Left ventricle myocardium superior (tissue), 1 donor: ENCODE measurements at places on chromosomes 2 and 18.

- DNase-seq = no peak
These were observed 525.5 kb downstream of the IRS1 start for GRCh38 chr2:226274143-226274542.

DNA sequence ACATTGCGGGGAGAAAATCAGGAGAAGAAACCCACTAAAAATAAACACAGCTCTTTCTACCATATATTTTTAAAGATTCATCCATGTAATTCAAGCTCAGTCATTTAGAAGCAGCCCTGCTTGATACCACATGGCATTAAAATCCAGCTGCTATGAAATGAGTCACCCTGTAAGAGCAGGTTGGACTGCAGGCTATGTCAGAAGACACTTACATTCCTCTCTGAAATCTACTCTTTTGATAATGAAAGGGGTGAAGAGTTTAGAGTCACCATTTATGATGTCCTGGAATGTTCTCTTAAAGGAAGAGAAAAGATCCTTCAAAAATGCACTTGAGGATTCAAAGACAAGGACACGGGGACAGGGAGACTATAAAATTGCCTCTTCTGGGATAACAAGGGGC is 100.6 kb upstream of the APCDD1 start:
- no peak for DNase-seq

GRCh38 chr2:64657411-64657810 is 3.7 kb upstream of the SERTAD2 start:
- no peak for DNase-seq

GRCh38 chr2:237742614-237743013 is 56.0 kb upstream of the RBM44 start:
- no peak for DNase-seq

GRCh38 chr2:169071455-169071854 is 2.1 kb downstream of the DHRS9 start:
- no peak for DNase-seq

GRCh38 chr2:66477135-66477842 is 42.4 kb downstream of the MEIS1 start:
- DNase-seq = no peak

DNA sequence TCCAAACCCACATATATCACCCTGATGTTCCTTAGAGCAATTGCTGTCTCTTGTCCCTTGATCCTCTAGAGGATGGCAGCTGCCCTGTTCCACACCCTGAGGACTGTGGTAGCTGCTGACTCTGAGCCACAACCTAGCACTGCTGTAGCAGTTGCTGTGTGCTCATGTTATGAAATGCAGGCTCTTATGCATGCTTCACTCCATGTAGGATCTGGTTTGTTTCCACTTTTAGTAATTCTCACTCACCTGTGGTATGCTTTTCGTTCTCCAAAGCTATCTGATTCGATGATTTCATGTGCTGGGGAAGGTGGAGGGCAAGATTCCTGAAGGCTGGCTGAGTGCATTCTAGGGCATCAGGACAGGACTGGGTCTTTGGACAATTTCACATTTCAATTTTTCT is 649.0 kb upstream of the RAB6C start:
- DNase-seq = no peak

GRCh38 chr2:42100683-42101205 is 52.9 kb downstream of the PKDCC start:
- no peak for DNase-seq

DNA sequence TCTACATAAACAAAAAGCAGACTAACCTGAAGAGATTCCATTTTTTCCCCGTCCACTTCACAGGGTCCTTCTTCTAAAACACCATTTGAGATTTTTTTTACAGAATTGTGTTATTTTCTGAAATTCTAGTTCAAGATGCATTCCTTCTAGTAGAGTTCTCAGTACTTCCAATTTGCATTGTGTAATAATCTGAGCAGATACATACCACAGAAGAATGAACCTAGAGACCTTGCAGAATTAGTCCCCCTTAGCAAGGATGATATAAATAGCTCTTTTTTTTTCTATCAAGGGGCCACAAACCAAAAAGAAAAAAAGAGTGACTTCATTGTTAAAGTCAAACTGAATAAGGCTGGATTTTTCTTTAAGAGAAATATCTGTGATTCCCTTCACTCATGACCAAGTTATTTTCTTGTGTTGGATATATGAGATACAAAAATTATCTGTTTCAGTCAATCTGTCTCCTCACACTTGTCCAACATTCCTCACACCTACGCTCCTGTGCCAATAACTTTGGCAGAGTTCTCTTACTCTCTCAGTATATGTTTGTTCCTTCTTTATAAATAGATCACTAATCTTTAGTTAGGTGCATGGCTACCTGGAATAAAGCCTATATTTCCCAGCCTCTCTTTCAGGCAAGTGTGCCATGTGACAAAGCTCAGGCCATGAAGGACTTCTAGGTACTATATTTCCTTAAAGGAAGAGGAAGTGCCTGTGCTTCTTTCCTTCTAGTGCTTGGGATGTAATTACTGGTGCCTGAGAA is 183.5 kb downstream of the ZNF385B start:
- no peak for DNase-seq

- no peak for DNase-seq
These were observed 1546.3 kb downstream of the LRP1B start for GRCh38 chr2:140584471-140584870.

DNA sequence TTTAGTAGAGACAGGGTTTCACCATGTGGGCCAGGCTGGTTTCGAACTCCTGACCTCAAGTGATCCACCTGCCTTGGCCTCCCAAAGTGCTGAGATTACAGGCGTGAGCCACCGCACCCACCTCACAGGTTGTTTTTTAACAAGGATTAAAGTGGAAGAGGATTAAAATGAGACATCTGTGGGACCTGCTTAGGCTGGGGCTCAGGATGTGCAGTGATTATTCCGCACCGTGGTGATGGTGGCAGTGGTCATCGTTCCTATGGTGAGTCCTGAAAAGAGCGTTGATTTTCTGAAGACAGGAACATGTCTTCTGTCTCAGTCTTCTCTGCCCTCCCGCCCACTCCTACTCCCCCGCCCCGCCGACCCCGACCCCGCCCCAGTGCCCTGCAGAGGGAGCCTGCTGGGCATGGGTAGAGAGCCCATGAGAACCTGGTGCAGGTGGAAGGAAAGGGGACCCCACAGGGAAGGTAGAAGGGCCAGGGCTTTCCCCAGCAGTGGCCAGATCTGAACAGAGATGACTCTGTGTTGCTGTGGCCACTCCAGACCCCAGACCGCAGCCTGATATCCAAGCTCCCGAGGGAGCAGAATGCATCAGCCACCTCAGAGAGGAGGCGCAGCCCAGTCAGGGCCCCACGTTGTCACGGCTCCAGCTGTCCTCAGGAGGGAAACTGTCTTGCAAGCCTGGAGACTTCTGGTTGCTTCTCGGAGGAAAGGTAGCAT is 34.5 kb upstream of the FOSL2 start:
- DNase-seq = no peak

DNA sequence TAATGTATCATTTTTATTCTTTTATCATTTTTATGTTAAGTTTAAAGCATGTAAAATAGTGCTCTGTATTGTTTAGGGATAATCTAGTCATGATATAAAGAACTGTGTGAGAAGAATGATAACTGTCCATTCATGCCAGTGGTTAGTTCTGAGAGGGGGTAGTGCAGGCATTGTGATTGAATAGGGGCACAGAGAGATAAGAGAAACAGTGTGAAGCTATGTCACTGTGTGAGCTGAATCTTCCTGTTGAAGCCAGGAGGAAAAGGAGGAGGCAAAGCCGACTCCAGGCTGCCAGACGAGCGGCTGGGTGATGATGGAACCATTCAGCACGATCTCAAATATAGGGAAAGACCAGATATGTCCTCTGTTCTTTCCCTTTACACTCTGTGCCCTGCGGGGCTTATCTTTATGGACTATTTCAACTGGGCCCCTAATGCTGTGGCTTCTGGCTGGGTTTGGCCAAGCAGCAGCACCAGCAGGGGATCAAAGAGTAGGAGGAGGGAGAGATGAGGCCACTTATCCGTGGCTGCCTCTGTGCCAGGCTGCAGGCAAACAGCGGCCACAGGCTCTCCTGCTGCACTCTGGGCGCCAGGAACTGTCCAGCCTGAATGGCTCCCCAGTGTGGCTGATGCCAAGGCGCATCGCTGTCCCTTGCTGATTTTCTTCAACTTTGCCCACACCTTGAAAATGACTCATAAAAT is 128.0 kb downstream of the SPP2 start:
- no peak for DNase-seq

- no peak for DNase-seq
These were observed 10.6 kb downstream of the IRS1 start for GRCh38 chr2:226788881-226789490.

DNA sequence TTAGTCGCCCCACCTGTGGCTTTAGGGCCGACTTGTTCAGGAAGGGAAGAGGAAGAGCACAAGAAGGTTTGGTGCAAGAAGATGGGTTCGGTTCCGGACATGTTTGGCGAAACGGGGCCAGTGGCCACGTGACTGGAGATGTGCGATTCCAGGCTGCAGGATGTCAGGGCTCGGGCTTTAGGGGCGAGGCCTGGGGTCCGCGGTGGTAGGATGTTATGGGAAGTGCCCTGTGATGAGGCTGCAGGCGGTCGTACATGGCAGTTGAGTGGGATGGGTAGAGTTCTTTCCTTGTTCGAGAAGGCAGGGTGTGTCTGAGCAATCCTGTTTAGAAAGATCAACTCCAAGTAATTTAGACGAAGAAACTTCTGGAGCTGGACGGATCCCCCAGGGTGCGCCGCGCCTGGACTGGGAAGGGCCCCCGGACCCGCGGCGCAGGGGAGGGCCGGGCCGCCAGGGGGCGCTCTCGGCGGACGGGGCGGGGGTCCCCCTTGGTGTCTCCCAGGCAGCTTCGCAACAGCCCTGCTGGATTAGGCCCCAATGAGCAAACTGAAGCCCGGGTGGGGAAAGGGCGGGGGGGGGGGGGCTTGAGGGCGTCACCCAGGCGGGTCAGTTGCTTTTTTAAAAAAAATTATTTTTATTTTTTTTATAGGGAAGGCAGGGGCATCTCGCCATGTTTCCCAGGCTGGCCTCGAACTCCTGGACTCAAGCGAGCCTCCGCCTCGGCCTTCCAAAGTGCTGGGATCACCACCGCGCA is 17.2 kb upstream of the SDC1 start:
- no peak for DNase-seq

DNA sequence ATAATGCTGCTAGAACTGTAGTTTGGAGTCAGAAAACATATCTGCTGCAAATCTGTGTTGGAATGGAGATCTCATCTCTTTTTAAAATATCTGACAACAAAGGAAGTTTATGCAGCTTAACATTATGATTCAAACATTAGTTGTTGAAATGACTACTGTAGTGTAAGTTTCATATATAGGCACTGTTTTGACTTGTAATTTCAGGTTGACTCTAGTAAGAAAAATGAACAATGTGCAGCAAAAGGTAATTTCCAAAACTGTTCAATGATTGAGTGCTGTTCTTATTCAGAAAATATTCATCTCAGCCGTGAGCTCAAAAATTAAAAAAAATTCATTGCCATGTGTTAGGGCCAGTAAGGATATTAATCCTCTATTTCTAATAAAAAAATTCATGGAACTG is 48.5 kb downstream of the CCDC138 start:
- DNase-seq = no peak

DNA sequence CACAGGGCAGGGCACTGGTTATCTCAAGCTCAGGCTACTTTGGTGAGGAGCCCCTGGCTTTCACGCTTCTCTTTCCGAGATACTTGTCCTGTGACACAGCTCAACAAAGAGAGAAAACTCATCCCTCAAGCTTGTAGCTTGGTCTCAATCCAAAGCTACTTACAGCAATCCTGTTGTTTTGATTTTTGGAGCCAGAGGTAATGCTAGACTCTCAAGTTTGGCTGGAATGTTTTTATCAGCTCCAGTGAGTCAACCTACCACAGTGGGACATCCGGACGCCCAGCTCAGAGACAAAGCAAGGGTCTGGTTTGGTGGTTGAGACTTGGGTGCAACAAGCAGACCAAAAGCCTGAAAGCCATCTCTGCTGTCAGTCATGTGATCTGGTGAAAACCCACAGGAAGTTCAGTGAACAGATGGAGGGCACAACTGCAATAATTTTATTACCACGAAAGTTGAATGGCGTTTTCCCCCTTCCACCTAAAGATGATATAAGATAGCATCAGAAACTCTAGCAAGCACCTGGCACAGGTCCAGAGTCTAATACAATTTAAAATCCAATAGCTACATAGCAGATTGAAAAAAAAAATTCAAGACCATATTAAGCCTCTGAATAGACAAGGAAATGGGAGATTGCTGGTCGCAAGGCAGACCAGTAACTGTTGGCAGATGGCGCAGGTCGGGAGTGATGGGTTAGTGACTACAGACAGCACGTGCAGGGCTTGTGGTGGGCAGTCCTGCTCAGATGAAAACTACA is 102.3 kb upstream of the SMAD7 start:
- no peak for DNase-seq

- DNase-seq = no peak
These were observed 132.4 kb downstream of the MGAT5 start for GRCh38 chr2:134386310-134386709.

DNA sequence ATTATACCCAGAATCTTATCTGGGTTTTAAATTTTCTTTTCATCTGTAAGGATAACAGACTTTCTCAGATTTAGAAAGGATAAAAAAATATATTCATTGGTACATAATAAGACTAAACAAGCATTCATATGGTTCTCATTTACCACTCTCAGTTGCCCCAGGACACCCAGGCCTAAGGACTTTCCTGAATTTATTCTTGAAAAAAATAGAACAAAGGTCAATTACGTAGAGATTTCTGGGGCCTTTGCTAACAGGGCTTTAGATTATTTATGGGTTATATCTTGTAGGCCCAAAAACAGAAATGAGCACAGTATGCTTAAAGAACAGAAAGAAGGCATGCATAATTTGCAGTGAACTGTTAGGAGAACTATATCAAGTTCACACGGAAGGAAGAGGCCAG is 269.0 kb upstream of the COL3A1 start:
- DNase-seq = no peak

GRCh38 chr18:8322486-8322885 is 286.8 kb upstream of the RAB12 start:
- no peak for DNase-seq

DNA sequence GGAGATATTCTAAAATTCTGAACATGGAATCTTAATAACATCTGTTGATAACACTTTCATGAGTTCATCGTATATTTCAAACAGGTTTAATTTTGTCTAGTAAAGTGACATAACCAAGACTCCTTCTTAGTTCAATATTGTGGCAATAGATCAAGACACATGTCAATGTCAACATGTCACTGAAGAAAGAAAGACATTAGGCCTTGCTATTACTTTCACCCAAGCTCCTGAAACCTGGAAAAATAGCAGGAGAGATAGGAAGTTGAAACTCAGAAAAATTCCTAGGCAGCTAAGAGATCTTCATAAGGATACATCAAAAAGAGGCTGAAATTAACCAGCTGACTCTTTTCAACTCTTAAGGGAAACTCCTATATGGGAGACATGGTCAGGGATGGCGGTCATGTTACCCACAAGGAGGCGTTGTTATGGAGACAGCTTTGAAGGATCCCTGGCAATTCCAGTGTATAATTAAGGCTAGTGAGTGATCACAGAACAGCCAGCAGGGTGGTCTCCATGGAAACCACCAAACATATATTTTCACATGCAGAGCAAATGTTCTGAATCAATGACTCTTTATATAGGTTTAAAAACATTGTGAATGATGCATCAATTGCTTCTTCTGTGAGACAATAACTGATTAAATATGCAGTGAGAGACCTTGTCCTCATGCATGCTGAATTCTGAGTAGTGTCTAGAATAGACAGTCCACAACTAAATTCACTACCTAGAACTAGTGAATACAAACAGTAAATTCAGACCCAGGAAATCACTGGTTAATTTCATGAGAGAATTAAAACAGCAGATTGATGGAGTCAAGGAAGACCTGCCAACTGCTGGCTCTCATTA is 115.3 kb upstream of the RIOK3 start:
- DNase-seq = no peak

- no peak for DNase-seq
These were observed 3.9 kb downstream of the TP53I3 start for GRCh38 chr2:24080701-24081100.

- DNase-seq = peak; percentile 49
These were observed 89.6 kb downstream of the ITGB1BP1 start for GRCh38 chr2:9333591-9334171.
